ENCODE measurements at places on chromosomes 13 and 19. TPM values are rescaled to one million over a fixed set of nuclear protein-coding genes. Genes with fewer than 3 reads are reported as not detected.

FCGBP gene
- 6.9 TPM for total RNA-seq

- no peaks in the 10 kb centered on the region for H3K36me3 ChIP-seq
- no peaks in the 10 kb centered on the region for H3K4me1 ChIP-seq
- DNase-seq, result no peak
- H3K4me3 ChIP-seq, result no peak overlapping the region
These were observed 2613.9 kb upstream of the PCDH20 start for GRCh38 chr13:64029343-64030093.

DNA sequence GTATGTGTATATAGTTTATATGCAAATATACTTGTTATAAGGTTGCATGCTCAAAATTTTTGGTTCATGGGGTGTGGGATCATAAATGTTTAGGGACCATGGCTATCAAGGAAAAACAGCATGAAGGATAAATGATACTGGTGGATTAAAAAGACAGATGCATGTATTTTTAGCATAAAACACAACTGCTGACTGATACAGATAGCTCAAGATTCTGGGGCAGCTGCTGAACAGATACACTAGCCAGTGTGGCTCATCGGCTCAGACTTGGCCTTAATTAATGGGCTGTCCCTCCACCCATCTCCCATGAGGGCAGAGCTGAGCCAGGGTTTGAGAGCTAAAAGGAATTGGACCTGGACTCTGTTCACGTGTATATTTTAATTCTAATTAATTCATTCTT lies 11.4 kb downstream of the ALOX5AP start:
- H3K27ac ChIP-seq, result no peak overlapping the region
- no peak overlapping the region for H3K4me3 ChIP-seq
- H3K4me1 ChIP-seq, result peaks cover 53% of the 10 kb centered on the region
- peaks cover 48% of the 10 kb centered on the region for H3K36me3 ChIP-seq
- no peak for DNase-seq

DNA sequence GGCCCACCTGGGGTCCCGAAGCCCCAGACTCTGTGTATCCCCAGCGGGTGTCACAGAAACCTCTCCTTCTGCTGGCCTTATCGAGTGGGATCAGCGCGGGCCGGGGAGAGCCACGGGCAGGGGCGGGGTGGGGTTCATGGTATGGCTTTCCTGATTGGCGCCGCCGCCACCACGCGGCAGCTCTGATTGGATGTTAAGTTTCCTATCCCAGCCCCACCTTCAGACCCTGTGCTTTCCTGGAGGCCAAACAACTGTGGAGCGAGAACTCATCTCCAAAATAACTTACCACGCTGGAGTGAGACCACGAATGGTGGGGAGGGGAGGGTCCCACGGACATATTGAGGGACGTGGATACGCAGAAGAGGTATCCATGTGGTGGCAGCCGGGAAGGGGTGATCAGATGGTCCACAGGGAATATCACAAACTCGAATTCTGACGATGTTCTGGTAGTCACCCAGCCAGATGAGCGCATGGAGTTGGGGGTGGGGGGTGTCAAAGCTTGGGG lies 1.0 kb upstream of the ICAM5 start:
- peak overlapping the region; percentile 73 for H3K4me3 ChIP-seq
- DNase-seq, result peak; percentile 66
- H3K27ac ChIP-seq, result peak overlapping the region; percentile 66
- peaks cover 52% of the 10 kb centered on the region for H3K27me3 ChIP-seq
- H3K36me3 ChIP-seq, result peaks cover 28% of the 10 kb centered on the region
- H3K4me1 ChIP-seq, result peaks cover 75% of the 10 kb centered on the region

All from activated CD8-positive, alpha-beta T cell treated with anti-CD3 and anti-CD28 coated beads for 36 hours (primary cell).